Adipocyte (in vitro differentiated cells): ENCODE measurements at places on chromosomes 11 and 22.

DNA sequence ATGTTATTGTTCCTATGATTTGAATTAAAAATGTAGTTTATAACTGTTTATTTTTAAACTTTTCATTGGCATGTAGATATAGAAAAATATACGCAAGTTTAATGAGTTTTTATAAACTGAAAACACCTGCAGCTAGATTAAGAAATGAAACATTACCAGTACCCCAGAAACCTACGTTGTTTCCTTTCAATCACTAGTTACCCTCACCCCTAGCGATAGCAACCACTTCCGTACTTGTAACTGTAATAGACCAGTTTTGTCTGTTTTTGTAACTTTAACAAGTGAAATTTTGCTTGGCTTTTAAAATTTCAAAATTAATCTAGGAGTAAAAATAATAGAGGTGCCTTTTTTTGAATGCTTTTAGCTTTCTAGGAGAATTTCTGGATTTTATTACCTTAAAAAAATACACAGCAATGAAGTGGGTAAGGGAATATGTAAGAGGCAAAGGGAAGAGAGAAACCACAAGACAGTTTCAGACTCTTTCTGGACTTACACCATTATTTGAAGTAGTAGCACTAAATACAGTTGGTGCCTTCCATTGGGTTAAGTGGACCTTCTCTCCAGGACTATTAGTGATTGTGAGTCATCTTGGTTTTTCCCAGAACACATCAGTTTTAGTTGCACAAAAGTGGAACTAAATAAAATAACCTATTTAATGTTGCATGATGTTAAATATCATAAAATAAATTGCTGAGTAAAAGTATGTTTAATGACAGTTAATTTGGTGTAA lies 18.7 kb upstream of the NAT10 start:
- DNase-seq, result no peak

GRCh38 chr22:47748271-47748670 lies 985.8 kb downstream of the TBC1D22A start:
- DNase-seq, result no peak

- no peak for DNase-seq
These were observed 1.4 kb downstream of the CLDN5 start for GRCh38 chr22:19522881-19523239.

GRCh38 chr22:19240813-19241592 lies 50.5 kb downstream of the CLTCL1 start:
- DNase-seq, result no peak

DNA sequence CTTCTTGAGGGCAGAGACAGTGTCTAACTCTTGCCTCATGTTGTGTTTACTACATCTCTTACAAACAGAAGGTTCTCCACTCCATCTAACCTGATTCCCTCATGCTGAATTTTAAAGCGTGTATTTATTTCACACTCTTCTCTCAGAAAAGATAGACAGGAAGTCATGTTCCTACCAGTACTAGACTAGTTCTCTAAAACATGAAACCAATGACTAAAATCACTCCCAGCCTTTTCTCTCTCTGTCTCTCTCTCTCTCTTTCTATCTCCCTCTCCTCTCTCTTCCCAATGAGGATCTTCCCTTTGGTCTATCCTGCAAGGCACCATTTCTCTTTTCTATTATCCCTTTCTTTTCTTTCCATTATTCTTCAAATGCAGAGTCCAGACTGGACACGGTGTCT lies 391.9 kb upstream of the CADM1 start:
- no peak for DNase-seq

DNA sequence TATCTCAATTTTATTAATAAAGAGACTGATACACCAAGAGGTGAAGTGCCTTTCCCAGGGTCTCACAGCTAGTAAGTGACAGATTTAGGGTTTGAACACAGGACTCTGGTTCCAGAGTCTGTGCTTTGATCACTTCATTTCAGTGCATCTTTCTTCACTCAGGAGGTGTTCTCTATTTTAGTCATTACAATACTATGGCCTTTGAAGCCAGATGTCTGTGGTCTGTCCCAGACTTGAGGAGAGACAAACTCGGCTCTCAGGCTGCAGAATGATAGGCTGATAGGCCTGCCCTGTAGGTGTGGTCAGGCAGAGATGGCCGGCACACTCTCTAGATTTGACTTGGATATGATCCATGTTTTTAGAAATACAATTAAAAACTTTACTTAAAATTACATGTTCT lies 478.5 kb upstream of the CCDC90B start:
- DNase-seq, result no peak

DNA sequence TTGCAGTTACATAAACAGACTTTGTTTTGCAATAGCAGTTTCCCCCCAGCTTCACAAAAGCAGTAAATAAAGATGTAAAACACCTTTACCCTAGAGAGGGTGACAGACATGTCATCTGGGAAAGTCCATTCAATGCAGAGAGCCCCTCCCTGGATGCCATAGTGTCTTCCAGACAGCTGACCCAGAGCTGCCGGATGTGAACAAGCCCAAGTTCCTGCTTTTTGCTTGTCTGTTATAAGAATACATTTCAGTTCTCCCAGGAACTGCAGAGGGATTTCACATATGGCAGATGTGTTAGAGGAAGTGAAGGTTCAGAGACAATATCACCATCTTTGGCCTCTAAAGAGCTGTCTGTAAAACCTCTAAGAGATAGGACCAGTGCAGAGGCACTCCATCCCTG lies 48.9 kb downstream of the RELT start:
- no peak for DNase-seq

DNA sequence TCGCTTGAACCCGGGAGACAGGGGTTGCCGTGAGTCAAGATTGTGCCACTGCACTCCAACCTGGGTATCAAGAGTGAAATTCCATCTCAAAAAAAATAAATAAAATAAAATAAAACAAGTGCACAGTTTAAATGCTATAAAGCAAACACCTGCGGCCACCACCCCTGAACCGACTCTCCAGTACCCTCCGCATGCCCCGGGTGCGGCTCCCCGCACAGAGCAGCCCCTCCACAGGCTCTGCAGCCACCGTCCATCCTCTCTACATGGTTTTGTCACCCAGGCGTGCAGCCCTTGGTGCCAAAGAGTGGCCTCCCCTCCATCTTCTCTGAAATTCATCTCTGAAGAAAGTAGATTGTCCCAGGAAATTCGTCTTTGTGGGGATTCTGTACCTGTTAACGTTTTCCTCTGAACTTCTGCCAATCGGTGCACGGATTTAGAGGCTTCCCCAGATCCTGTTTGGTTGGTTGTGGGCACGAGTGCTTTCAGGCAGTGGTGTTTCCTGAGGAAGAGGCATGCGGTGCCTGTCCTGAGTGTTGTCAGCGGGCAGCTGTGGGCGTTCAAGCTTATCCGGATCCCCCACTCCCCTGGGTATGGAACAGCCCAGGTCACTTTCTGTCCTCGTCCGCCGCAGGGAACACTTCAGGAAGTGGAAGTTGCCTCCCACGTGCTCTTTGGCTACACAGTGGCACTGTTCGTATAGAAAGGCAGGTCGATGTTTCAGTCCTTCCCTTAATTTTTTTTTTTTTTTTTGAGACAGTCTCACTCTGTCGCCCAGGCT lies 4.1 kb downstream of the MIOX start:
- DNase-seq, result no peak

DNA sequence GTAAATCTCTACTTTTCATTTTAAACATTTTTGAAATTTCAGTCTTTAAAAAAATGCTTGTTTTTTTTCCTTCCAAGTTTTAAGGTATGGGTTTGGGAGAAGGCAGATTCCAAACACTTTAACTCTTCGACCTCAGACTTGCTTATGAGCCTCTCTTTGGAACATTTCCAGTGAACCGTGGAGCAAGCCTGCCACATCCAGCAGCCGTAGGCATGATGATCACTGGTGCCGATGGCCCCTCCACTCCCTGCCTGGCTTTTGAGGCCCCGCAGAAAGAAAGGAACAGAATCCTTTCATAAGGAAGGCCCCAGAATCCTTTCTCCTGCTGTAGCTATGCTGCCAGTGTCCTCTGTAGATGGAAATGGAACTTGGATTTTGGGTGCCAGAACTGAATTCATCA lies 50.7 kb downstream of the BMAL1 start:
- no peak for DNase-seq

GRCh38 chr22:49756676-49757075 lies 71.0 kb downstream of the BRD1 start:
- DNase-seq, result no peak
